ENCODE measurements at places on chromosomes 7 and 10.

DNA sequence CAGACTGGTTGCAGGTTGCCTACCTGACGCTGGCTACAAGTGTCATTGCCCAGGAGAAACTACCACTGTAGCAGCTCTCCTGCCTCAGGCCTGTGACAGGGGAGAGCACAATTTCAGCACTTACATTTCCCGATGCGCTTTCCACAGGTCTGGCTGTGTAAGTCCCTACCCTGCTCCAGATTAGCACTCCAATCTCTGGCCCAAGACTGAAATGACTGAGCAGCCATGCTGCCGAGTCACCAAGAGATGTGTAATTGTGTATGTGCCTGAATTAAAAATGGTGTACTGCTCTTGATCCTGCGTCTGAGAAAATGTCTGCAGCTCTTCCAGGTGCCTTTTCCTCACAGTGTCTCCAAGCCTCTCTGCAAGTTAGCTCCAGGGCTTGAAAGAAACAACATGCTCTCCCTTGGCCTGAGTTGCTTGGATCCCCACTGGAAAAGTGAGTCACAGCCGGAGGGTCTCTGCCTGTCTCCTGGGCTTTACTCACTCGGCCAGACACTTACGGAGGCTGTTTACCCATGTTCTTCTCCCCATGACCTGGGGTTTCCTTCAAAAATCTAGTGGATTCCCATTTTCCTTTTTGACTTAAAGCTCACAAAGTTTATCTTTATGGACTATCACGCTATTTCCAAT lies 1001.7 kb upstream of the KCND2 start:
- DNase-seq, result no peak

DNA sequence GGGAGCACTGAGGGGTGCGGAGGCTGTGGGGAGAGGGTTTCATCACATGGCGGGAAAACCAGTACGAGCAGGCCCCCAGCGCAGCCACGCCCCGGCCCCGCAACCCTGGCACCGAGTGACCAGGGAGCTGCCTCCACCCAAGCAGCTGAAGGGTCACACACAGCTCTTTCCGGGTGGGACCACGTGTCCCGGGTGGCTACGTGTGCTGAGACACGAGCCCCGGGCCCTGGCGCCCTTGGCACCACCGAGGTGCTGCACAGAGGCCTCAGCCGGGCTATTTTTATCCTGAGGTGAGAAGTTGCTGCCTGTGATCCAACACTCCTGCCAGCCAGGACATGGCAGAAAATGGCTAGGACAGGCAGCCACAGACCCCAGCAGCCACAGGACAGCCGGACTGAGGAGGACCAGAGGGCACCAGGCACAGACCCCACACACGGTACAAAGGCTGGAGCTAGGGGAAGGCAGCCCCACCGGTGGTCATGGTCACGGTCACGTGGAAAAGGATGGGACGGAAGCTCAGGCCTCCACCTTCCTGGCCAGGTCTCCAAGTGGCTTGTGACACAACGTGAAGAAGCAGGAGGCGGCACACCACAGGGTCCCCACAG lies 223.7 kb downstream of the MAD1L1 start:
- no peak for DNase-seq

GRCh38 chr10:18429335-18429734 lies 222.1 kb downstream of the NSUN6 start:
- no peak for DNase-seq

GRCh38 chr10:114073395-114074186 lies 29.9 kb downstream of the ADRB1 start:
- DNase-seq, result no peak

- DNase-seq, result no peak
Measured at GRCh38 chr10:1267568-1267967, 211.4 kb downstream of the WDR37 start.

GRCh38 chr7:16619979-16620408 lies 25.6 kb downstream of the ANKMY2 start:
- no peak for DNase-seq

GRCh38 chr7:64889686-64890162 lies 13.3 kb upstream of the ZNF273 start:
- DNase-seq, result no peak

DNA sequence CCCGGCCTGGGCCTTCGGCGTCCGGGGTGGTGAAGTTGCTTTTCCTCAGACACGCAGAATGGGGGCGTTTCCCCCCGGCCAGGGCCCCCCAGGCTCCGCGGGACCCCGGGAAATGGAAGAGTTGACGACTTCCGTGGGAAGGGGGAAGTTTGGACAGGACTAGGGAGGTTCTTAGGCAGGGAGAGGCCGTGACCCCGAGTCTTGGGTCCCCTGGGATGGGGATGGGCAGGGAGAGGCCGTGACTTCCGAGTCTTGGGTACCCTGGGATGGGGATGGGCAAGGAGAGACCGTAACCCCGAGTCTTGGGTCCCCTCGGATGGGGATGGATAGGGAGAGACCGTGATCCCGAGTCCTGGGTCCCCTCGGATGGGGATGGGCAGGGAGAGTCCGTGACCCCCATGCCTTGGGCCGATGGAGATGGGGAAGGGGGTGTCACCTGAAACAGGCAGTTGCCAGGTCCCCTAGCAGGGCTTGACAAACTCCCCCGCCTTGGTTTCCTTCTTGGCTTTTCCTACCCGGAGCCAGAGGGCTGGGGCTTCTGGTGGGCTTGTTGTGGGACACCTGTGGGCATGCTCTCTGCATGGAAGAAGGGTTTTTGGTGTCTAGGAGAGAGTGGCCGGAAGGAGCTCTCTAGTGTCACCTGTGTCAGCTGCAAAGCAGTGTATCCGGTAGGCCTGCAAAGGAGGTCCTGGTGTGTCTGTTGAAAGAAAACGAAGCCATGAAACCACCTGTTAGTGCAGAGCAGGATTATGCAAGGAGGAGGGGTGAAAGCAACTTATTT lies 1.1 kb downstream of the TRRAP start:
- DNase-seq, result peak; percentile 38

DNA sequence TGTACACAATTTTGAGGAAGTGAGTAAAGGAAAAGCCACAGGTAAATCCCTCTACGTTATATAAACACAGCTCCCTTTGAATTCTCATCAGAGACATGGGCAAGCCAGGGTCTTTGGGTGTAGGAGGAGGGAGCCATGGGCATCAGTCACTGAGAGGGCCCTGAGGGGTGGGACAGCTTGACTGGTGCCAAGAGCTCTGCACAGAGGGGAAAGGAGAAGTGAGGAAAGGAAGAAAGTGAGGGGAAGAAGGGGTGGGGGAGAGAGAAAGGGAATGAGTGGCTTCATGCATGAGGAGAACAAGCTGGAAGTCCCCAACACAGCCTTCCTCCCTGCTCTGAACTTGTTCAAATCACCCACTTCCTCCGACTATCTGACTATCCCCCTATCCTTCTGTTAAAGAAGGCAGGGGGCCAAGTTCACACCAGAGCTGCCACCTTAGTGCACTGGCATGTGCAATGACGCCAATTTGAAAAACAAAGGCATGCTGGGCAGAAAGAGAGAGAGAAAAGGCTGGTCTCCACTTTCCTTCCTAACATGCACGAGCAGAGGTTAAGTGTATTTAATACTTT lies 16.4 kb upstream of the RNF148 start:
- no peak for DNase-seq

- no peak for DNase-seq
Measured at GRCh38 chr7:19112274-19113001, 5.0 kb downstream of the TWIST1 start.

GRCh38 chr7:22696541-22697228 lies 30.3 kb upstream of the IL6 start:
- no peak for DNase-seq

- no peak for DNase-seq
Measured at GRCh38 chr7:34064519-34065158, 159.3 kb downstream of the BMPER start.

GRCh38 chr10:96745950-96746349 lies 25.6 kb upstream of the PIK3AP1 start:
- no peak for DNase-seq

DNA sequence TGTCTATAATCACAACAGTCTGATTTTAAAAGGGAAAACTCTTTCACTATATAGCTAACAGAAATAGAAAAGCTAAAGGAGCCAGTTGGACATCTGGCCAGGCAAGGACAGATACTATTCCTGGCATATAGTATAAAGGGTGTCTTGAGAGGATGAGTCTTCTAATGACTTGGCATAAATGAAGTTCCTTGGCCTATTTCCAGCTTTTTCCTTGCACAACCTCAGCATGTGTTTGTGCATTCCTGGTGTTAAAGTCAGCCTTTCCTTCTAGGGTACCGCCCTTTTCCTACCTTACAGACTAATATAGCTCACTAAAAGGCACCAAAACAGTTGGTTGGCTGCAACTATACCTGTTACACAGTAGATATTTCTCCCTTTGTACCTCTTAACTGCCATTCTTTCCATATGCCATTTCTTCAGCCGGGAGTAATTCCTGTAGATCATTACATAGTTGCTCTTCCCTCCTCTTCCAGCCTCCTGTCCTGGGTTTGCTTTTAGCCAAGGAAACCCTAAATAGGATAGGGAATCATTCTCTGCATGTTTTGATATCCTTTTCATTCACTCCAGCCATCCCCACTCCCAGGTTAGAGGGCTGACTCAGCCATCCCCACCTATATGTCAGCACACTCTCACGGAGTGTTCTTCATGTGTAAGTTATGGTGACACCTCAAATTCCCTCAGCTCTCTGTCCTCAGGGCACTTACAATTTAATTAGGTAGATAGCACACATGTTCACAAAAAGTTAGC lies 102.1 kb upstream of the MDFIC start:
- no peak for DNase-seq

GRCh38 chr7:135790371-135790977 lies 41.9 kb upstream of the FAM180A start:
- no peak for DNase-seq

DNA sequence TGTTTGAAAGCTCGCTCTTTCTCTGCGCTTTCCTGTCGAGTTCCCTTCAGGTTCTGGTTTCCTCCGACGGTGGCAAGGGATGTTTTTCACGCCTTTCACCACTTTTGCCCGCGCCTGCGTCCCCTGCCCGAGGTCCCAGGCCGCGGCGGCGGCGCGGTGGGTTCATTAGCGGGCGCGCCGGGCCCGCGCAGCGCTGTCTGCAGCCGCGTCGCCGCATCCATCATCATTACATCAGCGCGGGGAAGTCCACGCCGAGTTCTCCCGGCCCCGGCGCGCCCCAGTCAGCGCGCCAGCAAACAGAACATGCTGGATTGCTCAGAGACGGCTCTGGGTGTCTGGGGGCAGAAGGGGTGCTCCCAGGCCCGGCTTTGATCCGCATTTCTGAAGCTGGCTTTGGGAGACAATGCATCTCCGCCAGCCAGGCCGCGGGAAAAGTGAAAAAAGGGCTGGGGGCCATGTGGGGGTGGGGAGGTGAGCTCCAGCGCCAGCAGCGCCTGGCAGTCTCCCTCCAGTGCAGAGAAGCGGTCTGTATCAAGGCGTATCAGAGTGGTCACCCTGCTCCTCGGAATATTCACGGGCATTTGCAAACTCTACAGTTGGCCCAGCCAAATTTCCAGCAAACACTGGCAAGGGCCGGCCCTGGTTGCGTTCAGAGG lies 8.9 kb downstream of the GLI3 start:
- DNase-seq, result no peak

DNA sequence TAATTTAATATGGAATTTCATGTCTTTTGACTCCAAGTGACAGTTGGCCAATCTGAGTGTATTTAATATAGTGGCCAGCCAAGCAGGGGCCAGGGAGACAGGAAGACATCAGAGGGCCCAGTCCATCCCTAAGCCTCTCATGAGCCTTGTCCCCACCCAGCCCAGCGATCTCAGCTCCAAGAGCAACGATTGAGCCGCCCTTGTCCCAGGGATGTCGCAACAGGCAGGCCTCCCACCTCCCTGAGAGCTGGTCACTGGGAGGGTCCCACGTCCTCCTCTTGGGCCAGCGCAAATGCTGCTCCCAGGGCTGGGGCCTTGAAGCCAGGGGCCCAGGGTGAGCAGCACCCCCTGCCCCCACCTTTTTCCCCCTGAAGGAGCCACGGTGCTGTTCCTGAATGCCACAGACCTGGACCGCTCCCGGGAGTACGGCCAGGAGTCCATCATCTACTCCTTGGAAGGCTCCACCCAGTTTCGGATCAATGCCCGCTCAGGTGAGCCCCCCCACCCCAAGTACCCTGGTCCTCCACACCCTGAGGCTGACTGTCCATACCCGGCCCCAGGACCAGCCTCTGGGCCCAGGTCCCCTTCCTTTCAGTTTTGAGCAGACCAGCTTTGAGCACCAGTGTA lies 29.4 kb downstream of the C10orf105 start:
- no peak for DNase-seq

GRCh38 chr7:117006907-117007684 lies 53.8 kb downstream of the ST7 start:
- no peak for DNase-seq

DNA sequence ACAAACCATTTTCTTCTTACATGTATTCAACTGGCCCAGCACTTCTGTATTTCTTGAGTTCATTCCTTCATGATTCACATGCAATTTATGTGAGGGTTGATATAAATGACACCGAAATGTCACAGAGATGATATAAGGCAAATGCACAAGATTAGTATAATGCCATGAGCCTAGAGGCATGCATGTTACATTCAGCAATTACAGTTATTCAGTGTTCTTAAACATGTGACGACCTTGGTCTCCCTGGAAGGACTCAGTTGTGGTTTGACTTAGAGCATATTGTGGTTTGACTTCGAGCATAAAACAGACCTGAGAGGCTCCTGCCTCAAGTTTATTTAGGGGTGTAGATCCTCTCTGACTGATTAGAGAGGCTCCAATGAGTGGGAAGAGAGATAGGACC lies 752.1 kb upstream of the POM121L12 start:
- DNase-seq, result no peak

DNA sequence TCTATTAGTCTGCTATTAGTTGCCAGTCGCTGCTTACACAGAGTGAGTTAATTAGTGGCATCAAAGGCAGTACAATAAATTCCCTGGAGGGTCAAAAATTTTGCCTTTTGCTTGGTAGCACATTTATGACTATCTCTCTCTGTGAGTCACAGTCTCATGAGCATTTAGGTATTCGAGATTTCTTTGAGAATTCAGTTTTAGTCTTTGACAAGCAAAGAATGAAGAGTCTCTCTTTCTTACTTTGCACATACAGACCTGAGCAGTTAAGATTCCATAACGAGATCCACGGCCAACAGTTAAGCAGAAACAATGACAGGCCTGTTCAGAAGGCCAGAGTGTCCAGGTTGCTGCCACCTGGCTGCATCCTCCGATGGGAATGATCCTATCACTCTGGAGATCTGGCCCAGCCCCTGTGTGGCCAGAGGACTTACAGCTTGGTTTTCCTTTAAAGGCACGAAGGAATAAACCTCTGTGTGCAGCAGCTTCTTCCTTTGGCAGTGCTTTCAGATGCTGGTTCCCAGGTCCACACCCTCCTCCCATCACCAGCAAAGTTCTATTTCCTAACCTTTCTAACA lies 80.6 kb downstream of the GLI3 start:
- no peak for DNase-seq

GRCh38 chr10:45422866-45423659 lies 49.0 kb downstream of the ALOX5 start:
- no peak for DNase-seq

DNA sequence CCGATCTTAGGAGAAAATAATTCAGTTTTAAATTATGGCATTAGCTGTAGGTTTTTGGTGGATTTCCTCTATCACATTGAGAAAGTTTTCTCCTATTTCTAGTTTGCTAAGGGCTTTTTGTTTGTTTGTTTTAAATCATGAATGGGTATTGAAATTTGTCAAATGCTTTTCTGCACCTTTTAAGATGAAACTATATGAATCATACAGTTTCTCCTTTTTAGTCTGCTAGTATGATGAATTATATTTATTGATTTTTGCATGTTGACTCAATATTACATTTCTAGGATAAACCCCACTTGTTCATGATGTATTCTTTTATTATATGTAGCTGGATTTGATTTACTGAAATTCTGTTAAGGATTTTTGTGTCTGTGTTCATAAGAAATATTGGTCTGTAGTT lies 70.3 kb upstream of the PIP4K2A start:
- no peak for DNase-seq

GRCh38 chr7:103343758-103344452 lies 662 bp downstream of the DNAJC2 start:
- peak; percentile 18 for DNase-seq

GRCh38 chr7:23887660-23888059 lies 177.6 kb downstream of the STK31 start:
- no peak for DNase-seq

All from activated T-cell treated with anti-CD3 and anti-CD28 coated beads for 48 hours (primary cell).